ENCODE measurements at places on chromosomes 13 and 19.

DNA sequence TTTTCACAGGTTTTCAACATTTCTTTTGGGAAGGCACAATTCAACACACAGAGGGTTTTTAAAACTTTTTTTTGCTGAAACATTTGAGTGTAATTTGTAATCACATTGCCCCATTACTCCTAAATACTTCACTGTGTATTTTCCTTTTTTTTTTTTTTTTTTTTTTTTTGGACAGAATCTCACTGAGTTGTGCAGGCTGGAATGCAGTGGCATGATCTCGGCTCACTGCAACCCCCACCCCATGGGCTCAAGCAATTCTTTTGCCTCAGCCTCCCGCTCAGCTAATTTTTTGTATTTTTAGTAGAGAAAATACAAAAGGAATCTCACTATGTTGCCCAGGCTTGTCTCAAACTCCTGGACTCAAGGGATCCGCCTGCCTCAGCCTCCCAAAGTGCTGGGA lies 14.8 kb upstream of the DNAJC15 start:
- no peak for DNase-seq

- DNase-seq: no peak
These were observed 6.6 kb downstream of the EPS8L1 start for GRCh38 chr19:55082020-55082851.

DNA sequence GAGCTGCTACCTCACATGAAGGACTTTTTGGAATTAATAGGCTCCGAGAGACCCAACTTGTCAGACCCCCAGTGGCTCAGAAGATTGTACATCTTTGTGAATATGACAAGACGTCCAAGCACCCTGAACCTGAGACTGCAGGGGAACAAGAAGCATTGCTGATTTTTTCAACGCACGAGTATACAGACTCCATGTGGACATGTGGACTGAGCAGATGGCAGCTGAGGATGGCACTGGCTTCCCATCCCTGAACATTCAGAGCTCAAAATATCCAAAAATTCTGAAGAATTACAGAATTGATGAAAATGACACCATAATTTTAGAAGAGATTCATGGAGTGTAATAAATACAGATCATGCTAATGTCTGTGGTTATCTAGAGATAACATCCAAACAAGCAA lies 254.1 kb downstream of the MZT1 start:
- DNase-seq: peak; percentile 11

DNA sequence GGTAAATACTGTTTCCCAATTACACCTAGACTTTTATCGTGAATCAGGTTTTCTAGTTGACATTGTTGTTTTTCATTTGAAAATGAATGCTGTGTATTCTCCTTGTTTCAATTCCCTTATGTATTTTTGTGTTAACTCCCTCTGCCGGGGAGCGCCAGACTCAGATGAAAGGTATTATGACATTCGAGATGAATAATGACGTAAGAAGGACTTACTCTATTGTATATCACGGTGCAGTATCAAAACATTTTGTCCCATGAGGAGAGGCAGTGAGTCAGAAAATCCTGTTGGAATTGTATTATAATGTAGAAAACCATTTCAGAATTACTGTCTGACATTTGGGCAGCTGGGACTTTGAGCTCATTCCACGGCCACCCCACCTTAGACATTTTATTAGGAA lies 61.6 kb downstream of the LRCH1 start:
- no peak for DNase-seq

DNA sequence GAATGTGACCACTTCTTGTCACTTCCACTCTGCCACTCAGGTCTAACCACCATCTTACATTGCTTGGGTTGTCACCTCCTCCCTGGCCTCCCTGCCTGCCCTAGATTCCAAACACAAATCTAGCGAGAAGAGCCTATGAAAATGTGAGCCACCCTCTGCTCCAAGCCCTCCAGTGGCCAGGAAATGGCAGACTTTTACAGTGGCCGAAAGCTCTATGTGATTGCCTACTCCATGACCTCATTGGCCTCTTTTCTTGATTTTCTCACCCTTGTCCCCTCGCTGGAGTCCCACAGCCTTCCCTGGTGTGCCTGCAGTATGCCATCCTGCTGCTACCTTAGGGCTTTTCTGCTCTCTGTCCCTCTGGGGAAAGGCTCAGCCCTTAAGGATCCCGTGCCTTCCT lies 84.2 kb downstream of the LRCH1 start:
- DNase-seq: no peak

DNA sequence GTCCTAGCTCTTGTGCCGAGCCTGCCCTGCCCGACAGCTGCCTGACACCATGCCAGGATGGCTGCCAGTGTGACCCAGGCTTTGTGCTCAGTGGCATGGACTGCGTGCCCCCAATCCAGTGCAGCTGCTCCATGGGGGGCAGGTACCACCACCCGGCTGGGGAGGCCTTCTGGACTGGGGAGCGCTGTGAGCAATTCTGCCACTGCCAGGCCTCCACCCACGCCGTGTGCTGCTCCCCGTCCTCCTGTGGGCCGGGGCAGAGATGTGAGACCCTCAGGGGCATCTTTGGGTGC lies 9.4 kb upstream of the FXYD3 start:
- peak; percentile 82 for DNase-seq

- no peak for DNase-seq
These were observed 437 bp downstream of the EPOR start for GRCh38 chr19:11383706-11384048.

GRCh38 chr13:52187029-52187423 lies 27.6 kb upstream of the NEK3 start:
- DNase-seq: no peak

Measured in anterior cingulate cortex (tissue), 58 donors.